Muscle of arm (tissue), 14 donors: ENCODE measurements at places on chromosomes 16 and 17.

DNA sequence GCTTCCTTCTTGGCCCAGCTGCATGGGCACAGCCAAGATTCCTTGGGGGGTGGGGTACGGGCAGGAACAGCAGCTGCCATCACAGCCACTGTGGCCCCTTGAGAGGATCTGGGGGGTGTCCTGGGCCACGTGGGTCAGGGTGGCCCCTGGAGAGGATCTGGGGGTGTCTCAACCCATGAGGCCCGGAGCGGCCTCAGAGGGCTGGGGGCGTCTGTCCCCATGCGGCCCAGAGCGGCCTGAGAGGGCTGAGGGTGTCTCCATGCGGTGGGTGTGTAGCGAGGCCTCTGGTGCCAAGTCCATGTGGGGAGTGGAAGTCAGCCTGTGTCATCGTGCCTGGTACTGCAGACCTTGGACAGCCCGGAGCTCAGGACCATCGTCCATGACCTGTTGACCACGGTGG, 13.7 kb downstream of the TSC2 start:
- no peak for DNase-seq

DNA sequence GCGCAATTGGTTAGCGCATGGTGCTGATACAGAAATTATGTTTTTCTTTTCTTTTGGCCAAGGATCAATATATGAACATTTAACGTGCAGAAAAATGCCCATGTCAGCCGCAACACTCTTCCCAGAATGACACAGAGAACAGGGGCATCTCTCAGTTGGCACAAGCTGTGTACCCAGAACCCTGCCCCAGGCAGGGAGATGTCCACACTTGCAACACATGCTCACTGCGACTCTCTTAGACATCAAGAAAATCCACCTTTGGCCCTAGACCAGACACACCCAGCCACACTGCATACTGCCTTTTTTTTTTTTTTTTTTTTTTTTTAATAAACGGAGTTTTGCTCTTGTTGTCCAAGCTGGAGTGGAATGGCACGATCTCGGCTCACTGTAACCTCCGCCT, 17.0 kb downstream of the PITPNA start:
- no peak for DNase-seq

- no peak for DNase-seq
Observed at GRCh38 chr17:59465949-59466307, 99.5 kb upstream of the DHX40 start.

- DNase-seq, result no peak
Observed at GRCh38 chr17:21371511-21372081, 4.6 kb upstream of the KCNJ12 start.

- DNase-seq, result no peak
Observed at GRCh38 chr16:24282141-24282540, 26.0 kb downstream of the CACNG3 start.

GRCh38 chr16:80739523-80739922, 64.9 kb downstream of the CDYL2 start:
- no peak for DNase-seq

GRCh38 chr16:87735270-87736007, 30.3 kb downstream of the KLHDC4 start:
- peak; percentile 9 for DNase-seq

GRCh38 chr17:74426551-74427047, 5.3 kb upstream of the GPRC5C start:
- DNase-seq, result no peak

- no peak for DNase-seq
Observed at GRCh38 chr16:7688811-7689210, 356.2 kb downstream of the RBFOX1 start.

- DNase-seq, result peak; percentile 68
Observed at GRCh38 chr17:64133546-64134215, 3.7 kb upstream of the ERN1 start.

DNA sequence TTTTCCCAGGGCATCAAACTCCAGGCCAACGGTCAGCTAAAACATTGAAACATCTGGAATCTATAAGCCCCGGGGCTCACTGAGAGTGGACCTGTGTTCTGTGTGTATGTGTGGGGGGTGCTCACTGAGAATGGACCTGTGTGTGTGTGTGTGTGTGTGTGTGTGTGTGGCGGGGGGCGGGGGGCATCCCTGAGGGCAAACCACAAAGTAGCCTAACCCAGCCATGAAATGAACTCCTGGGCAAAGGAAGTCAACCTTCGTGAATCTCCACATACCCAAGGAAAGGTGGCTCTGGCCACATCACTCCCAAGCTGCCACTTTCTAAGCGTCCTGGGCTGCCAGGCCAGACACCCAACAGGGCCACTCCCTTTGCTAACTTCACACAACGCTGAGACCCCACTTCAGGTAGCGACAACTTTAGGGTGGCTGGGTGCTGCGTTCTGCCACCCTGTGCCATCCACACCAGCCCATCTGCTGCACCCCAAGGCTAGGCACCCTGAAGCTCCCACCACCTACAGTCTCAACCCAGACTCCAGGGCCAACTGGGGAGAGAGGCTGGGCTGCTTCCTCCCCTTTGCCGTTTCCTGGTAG, 1.6 kb downstream of the MAFG start:
- no peak for DNase-seq

- DNase-seq, result peak; percentile 47
Observed at GRCh38 chr17:512926-513325, 160.3 kb upstream of the RPH3AL start.

DNA sequence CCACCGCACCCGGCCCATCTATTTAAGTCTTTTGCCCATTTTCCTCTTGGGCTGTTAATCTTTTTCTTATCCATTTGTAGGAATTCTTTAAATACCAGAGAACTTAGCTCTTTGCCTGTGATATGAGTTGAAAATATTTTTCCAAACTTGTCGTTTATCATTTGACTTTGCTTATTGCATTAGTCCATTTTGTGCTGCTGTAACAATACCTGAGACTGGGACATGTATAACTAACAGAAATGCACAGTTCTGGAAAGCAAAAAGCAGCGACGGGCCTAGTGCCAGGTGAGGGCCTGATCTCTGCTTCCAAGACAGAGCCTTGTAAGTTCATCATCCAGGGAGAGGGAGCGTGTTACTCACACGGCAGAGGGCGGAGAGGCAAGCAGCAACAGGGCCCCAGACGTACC, 25.6 kb upstream of the BHLHA9 start:
- peak; percentile 68 for DNase-seq

DNA sequence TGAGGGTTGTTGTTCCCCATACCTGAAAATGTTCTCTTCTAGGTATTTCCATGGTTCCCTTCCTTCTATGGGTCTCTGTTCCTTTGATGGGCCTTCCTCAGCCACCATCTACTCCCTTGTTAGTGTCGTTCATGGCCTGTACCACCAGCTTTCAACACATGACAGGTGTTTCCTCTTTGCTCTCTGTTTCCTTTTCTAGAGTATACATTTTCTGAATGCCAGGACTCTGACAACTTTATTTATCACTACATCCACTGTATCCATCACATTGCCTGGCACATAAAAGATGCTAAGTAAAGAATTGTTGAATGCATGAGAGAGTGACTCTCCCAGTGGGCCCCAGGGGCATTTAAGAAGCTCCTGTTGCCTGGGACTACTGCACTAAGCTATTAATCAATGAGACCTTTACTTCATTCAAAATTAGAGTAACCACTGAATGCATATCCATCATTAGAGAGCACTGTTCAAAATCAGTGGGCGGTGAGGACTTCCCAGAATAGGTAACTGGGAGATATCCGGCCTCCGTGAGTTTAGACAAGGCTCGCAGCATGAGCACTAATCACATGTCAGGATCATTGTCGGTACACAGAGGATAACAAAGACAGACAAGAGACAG, 255.0 kb downstream of the CBLN1 start:
- no peak for DNase-seq

- peak; percentile 63 for DNase-seq
Observed at GRCh38 chr16:17289674-17290635, 180.8 kb downstream of the XYLT1 start.

GRCh38 chr16:68310774-68311511, at the start of the genes PRMT7 and SLC7A6OS:
Gene PRMT7, plus strand, starts transcription at chr16:68311019. Its CDS starts 4,961 bp downstream, at chr16:68315980.
Gene SLC7A6OS, minus strand, starts transcription at chr16:68310946. Its CDS starts 20 bp downstream, at chr16:68310926.
- peak; percentile 93 for DNase-seq
